Stimulated activated CD4-positive, alpha-beta T cell treated with anti-CD3 and anti-CD28 coated beads, Interleukin-12 subunit alpha, Interleukin-12 subunit beta, amount 100 ng/mL, for 4 hours (primary cell): ENCODE measurements at places on chromosomes 3 and 15.

DNA sequence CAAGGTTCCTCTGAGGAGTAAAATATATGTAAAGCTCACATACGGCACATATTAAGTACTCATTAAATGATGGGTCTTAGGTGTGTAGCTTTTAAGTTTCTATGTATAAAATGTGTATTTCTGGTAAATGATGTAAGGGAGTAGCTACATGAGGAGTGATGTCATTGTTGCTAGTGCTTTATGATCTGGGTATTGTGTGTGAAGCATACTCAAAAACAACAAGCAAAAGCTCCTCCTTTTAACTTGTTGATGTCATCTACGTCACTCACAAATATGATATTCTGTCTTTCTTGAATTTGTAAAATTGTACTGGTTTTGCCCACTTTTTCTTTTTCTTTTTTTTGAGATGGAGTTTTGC, 1.4 kb upstream of the HERC1 start:
- DNase-seq: no peak

- no peak for DNase-seq
Observed at GRCh38 chr15:76208084-76208785, 103.0 kb downstream of the ETFA start.

DNA sequence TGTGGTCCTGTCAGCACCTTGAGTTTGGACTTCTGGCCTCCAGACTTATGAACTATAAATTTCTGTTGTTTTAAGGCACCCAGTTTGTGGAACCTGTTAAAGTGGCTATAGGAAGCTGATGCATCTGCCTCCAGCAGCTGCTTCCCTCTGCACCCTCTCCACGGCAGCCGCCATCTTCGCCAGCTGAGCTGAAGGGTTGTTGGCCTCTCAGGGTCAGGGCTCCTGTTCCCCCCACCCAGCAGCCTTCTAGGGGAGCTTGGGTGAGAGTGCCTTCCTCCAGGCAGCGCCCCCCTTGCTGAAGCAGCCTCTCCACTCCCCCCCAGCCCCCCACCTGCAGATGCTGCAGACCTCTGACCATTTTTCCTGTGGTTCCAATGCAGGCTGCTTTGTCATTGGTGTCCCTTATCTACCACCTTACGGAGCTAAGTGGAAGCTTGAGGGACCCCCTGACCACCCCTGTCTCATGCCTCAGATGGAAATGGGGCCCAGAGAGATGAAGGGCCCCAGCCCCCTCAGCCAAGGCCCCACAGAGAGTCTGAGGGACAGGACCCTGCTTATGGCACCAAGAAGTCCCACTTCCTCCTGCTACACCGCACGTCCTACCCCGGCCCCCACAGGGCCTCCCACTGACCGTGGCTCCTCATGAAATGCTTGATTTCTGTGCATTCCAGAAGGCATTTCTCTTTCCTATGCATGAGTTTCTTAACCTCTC, 61.4 kb upstream of the TLE3 start:
- no peak for DNase-seq

DNA sequence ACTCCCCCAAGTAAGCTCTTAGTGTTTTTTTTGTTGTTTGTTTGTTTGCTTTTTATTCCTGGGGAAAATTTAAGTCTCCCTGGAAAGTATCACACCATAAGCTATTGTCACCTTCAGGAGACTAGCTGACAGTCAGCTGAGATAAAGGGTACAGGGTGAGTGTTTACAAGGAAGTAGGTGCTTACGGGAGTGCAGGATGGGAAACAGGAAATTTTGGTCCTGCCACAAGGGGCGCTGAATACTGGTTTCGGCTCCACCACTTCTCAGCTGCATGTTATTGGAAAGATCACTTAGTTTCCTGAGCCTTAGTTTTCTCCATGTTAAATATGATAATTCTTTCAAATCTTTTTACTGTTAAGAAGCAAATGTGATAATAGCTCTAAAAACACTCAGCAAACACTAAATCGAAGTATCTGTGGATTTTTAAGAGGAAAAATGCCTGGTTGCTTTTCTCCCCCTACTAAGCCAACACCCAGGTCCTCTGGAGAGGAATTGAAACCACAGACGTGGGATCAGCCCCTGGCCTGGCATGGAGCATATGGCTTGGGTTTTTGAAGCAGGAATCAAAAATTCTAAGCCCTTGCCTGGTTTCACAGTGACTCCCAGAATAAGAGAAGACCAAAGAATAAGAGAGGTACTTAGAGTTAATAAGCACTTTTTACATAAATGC, 90.7 kb downstream of the SCN11A start:
- DNase-seq: no peak

DNA sequence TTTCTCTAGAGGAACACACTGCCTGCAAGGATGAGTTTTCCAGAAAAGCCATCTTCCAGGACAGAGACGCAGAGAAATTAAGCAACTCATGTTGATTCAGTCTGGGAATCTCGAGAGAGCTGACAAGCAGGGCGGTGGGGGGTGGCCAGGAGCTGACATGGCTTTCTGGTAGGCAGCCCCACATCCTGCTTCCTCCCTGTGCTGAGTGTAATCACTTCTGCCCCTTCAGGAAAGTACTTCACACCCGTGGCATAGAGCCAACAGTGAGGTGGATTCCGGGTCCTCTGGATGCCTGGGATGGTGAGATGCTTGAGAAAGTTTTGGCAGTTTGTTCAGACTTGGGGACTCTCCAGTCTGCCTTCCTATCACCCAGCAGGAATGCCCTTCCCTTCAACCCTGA, 221.1 kb downstream of the SLCO3A1 start:
- no peak for DNase-seq

DNA sequence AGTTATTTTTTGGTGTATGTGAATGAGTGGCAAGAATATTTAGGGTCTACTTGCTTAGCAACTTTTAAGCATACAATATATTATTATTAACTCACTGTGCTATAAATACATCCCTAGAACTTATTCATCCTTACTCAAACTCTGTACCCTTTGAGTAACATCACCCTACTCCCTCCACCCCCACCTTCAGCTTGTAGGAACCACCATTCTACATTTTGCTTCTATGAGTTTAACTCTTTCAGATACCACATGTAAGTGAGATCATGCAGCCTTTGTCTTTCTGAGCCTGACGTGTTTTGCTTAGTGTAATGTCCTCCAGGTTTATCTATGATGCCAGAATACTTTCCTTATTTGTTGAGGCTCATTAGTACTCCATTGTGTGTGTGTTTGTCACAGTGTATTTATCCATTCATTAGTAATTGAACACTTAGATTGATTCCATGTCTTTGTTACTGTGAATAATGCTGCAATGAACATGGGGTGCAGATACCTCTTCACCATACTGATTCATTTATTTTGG, 526.9 kb downstream of the PYDC2 start:
- no peak for DNase-seq

DNA sequence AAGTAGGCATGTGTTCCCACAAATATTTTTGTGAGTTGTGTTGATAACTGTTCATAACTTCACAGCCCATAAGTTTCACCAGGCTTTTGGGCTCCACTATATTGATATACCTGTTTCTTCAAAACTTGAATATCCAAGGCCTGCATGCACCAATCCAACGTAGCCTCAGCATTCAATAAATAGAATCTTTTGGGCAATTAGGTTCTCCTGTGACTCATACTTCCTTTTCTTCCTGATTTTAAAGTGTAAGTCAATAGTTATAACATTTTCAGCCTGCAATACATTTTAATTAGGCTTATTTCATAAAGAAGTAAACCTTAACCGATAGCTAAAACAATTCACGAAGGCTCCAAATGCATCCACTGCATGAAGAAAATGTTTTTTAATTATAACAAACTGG, 97.8 kb upstream of the SPRED1 start:
- no peak for DNase-seq

DNA sequence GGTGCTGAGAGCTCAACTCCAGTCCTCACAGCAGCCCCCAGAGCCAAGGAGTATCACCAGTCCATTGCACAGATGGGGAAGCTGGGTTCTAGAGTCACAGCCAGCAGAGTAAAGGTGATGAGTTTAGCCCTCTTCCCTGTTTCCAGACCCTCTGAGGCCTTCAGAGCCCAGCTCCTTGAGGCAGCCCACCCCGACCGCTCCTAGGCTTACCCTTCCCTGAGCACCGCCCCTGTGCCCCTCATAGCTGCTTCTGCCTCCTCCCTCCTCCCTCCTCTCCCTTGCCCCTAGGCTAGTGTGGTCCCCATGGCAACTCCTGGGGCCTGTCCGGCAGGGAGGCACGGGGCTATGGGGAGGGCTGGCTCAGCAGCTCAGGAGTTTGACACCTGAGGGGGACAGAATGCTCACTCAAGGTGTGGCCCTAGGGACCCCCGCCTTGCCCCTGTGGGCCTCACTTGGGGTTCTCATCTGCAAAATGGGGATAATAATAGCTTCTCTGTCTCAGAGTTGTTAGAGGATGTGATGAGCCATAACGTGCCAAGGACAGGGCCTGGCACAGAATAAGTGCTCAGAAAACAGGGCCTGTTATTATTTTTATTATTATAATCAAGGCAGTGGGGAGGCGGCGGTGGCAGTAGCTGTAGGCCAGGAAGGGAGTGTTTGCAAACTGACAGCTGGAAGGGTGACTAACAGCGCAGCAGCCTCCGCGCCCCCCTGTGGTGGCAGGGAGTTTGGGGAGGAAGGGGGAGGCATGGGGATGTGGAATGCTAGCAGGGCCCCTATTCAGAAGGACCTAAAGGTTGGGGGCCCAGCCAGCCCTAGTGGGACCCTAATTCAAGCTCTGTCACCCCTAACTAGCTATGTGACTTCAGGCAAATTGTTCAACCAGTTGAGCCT, 11.5 kb downstream of the CSK start:
- DNase-seq: peak; percentile 65
